CD4-positive, alpha-beta T cell (primary cell): ENCODE measurements at places on chromosomes 11 and 22.
A peak's percentile ranks its signal among the peaks of the same experiment; 100 is the strongest.

DNA sequence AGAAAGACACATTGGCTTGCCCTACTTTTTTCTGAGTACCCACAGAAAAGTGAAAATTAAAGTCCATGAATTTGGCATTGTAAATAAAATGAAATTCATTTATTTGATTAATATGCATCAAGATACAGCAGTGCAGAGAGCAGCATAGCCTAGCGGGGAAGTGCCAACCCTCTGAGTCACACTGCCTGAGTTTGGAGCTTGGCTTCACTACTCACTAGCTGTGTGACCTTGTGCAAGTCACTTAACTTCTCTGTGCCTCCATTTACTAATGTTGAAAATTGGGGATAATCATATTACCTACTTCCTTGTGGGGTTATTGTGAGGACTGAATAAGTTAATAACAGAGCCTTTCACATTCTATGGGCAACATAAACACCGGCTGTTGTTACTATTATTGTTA is 111.5 kb upstream of the CSNK2A3 start:
- no peak for DNase-seq

DNA sequence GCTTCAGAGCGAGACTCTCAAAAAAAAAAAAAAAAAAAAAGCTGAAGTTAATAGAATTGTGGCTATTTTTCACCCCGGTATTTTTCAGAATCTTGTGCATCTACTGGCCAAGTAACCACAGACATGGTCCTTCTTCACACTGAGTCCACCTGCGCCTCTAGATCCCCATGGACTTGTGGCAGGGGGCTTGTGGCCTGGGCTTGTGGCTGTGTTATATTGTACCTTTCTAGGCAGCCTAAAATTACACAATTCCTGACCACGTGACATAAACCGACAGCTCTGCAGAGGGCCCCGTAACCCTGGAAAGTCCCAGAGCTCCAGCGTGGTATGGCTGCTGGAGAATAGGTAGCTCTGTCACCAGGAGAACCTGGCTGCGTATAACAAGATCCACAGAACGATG is 10.9 kb upstream of the NAALADL1 start:
- DNase-seq, result no peak

GRCh38 chr11:69198891-69199582 is 43.3 kb downstream of the SMIM38 start:
- no peak for DNase-seq

GRCh38 chr11:36376888-36377758 is 81.0 kb downstream of the PRR5L start:
- DNase-seq, result peak; percentile 22

- DNase-seq, result no peak
These were observed 7.8 kb downstream of the BIRC3 start for GRCh38 chr11:102325088-102325487.

DNA sequence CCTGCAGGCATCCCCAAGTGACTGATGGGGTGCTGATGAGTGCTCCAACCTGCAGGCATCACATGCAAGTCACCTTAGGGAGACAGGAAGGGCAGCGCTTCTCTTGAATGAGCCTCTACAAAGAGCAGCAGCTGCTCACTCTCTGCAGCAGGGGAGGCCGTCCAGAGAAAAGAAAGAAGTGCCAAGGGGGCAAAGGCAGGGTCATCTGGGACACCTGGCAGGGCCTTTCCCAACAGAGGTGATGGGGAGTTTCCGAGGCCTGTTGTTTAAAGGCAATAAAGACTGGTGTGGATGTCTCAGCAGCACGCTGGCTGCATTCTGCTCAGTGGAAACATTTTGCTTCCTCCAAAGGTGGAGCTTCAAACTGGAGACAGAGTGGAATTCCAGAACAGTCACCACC is 113.7 kb downstream of the ETS1 start:
- no peak for DNase-seq
